ENCODE measurements at places on chromosomes 3 and 15.

GRCh38 chr3:150275941-150276340 is 132.2 kb upstream of the TSC22D2 start:
- DNase-seq = peak; percentile 16

GRCh38 chr3:18153571-18154173 is 271.5 kb downstream of the SATB1 start:
- no peak for DNase-seq

DNA sequence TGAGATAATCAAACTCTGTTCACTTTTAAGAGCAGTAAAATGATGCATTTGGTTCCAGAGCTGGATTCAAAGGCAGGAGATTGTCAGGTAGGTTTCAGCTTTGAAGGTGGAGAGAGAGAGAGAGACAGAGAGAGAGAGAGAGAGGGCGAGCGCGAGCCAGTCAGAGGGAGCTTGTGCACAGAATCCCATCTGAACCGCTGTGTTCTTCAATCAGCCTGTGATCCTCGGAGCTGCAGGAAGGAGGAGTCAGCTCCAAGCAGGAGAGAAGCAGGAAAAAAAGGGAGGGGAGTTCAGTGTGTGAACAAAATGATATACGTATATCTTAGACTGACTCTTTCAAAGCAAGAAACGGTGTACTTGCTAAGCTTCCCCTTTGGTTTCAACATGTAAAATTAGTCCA is at the start of gene GPR149:
Gene GPR149 (minus strand): TSS at position 177 of the 400 bp plus-strand sequence. CDS start 575 bp downstream, outside the sequence.
- DNase-seq = no peak

DNA sequence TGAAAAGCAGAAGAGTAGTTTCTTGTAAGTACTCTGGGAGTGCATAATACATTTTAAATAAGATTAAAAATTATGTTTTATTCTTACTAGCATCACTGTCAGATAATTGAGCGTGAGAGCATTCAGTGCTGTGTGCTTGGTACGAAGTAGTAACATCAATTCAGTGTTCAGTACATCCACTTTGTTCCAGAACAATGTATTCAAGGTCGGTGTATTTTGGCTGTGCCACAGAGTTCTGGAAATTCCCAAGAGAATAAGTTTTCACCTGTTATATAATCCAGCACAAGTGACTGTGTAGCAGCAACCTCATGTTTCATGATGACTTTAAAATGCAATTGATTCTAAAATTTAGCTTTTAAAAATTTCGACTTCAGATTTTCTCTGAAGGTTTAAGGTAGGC is 130.6 kb downstream of the IGF1R start:
- DNase-seq = no peak

- no peak for DNase-seq
These were observed 105.0 kb downstream of the GRM7 start for GRCh38 chr3:6965881-6966280.

GRCh38 chr3:42117175-42118008 is 26.2 kb downstream of the TRAK1 start:
- peak; percentile 46 for DNase-seq

GRCh38 chr3:133999891-134000685 is 29.6 kb downstream of the SLCO2A1 start:
- no peak for DNase-seq

- no peak for DNase-seq
These were observed 45.9 kb downstream of the POLR2M start for GRCh38 chr15:57752436-57752835.

DNA sequence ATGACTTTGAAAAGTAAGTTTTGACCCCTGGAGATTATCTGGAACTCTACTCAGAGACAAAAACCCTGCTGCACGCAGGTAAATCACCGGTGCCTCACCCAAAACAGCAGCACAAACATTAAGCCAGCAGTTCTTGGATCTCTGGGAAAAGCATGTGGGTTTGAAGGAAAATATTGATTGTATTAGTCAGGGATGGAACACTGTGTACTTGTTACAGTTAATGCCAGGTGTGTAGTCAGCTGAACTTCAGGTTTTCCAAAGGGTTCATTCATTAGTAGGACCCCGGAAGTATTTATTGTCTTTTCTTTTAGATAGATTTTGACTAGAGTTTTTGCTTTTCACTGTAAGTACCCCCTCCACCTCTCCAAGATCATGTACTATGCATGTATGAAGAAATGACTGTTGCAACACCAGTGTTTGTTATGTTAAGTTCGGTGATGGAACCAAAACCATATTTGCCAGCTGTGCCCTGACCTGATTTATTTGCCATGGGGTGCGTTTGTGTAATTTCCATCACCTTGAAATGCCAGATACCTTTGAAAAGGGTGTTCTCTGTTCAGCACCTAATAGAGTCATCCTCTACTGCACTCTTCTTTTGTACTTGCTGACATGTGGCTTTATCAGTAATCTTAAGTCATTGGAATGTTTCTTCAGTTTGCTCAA is 14.5 kb downstream of the ARHGEF26 start:
- DNase-seq = no peak

DNA sequence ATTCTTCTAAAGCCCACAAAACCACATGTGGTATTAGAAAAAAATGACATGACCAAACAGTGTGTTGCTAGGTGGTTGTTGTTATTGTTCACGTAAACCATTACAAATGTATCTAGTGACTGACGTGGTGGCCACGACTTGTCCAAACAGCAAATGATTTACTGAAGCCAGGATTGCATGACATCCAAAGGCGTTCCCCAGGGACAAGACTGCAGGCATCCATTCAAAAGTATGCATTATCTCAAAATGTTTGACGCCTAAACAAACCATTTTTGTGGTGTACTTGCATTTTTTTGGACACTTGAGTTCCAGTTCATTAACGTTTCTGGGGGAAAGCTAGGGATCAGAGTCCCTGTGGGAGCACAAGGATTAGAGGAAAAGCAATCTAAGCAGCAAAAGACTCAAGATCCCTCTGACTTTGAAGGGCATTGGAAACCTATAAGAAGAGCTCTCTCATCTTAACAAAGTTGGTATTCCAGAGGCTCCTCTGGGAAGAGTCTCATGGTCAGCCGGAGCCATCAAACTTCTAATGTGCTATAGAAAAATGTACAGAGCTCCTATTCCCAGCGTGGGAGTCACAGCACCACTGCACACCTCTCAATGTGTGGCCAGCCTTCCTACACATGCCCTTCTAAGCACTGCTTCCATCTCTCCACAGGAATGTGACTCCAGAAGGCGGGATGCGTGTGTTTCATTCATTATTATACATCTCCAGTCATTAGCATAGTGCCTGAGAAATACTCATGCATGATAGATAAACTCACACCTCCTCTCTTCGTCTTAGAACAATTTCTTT is 62.9 kb downstream of the FBN1 start:
- peak; percentile 33 for DNase-seq

DNA sequence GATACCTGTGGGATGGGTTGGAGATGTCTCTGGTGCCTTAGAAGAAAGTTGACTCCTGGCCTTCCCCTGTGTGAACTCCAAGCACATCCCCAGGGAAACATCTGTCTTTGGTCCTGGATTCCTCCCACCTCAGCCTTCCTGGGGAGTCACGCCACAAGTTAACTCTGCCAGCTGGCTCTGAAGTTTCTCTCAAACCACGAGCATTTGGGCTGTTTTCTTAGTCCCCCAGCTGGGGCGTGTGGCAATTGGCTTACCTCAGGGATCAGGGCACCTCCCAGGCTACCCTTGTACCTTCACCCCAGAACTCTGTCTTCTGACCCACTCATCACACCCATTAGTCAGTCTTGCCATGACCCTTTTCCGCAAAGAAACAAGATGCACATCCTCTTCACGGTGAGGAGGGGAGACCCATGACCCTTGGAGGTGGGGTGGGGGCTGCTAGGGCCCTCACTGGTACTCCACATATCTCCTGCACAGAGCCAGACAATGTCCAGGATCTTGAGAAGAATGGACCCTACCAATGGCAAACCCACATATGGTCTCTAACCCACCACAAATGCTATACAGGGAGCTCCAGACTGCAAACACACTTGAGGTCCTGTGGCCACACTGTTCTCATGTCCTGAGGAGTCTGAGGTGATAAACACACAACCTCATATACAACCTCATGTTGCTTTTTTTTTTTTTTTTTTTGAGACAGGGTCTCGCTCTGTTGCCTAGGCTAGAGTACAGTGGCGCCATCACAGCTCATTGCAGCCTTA is 3.9 kb downstream of the NEIL1 start:
- DNase-seq = no peak

DNA sequence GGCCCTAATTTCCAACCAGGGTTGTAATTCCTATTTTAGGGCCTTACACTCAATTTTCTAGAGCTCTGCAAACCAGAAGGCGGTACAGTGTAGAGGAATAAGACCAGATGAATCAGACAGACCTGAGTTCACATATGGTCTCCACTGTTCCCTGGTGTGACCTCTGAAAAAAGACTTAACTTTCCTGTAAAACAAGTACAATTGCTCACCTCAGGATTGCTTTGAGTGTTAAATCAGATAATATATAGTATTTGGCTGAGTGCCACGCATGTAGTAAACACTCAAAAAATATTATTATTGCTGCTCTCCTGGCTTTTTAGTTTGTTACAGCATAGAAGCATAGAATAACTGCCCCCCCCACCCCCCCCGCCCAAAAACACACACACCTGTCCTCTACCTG is 51.0 kb upstream of the STT3B start:
- DNase-seq = peak; percentile 22

DNA sequence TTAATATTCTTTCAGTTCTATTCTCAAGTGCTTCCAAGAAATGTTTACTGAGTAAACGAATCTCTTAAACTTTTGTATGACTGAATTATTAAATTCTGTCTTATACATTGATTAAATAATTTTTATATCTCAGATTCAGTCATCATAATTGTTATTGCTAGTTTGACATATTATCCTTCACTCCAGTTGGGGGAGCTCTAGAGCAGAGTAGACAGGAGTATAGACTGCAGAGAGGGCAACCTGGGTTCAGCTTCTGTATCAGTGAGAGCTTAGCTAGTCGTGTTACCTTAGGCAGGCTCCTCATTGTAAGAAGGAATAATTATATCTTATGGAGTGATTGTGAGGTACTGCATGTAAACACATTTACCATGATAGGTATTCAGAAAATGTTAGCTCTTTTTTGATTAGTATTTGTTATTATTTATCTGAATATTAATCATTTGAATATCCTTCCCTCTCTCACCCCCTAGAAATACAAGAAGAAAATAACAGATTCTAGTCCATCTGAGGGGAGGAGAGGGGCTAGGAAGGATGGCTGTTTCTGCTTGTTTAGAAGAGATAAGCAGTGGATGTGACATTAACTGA is 31.0 kb upstream of the ZCWPW2 start:
- peak; percentile 83 for DNase-seq

GRCh38 chr3:67245545-67245944 is 247.4 kb downstream of the KBTBD8 start:
- DNase-seq = no peak

DNA sequence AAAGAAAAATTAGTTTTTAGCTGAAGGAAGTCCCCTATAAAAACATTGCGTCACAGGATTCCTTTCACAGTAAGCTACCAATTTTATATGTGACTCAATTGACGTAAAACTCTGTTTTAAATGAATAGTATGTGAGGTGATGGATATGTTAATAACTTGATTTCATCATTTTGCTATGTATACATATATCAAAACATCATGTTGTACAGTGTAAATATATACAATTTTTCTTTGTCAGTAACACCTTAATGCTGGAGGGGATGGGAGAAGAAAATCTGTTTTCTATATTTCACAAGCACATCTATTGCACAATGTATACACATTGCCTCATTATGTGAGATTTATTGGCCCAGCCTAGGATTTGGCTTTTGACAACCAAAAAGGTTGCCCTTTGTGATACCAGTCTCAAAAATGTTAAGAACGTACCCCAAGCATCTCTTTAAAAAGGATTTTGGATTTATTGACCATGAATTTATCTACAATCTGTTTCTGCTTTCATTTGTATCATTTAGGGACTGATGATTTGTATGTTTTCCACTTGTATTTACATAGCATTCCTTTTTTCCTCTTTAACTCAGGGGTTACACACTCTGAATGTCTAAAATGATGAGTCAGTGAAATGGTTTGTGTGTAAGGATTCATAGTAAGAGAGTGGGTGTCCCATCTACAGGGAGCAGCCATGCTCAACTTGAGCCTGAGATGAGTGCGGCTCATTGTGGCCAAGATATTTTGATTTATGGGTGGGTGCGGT is 62.6 kb downstream of the CRTC3 start:
- DNase-seq = peak; percentile 36

All from hematopoietic multipotent progenitor cell treated with erythropoietin and hydrocortisone succinate and interleukin-3 and kit ligand, for 4 days (in vitro differentiated cells).